ENCODE measurements at places on chromosomes 12 and 14.

DNA sequence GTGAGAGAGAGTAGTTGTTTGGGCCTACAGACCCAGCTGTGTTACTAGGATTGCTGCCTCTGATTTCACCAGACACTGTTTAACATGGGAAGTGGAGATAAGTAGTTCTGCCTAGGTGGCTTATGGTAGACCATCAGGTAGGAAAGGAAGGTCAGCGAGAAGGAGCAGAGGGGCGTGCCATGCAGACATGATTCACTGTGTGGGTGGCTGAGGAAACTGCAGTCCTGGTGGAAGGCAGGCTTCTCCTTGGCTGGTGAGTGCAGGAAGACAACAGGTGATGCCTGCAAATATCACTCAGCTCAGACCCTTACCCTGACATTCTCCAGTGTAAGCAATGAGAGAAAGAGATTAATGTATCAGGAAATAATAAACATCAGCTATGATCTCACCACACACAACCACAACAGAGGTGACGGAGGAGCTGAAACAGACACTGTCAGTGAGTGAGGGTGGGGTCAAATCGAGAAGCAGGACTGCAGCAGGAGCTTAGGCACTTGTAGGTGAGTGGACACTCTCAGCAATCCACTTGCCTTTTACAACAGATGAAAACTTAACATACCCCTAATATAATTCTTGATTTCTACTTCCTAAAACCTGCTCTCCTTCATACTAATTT lies 2.1 kb upstream of the PRR4 start:
- no peak for DNase-seq

- no peak for DNase-seq
Observed at GRCh38 chr14:67059596-67059995, 129.6 kb upstream of the GARIN2 start.

DNA sequence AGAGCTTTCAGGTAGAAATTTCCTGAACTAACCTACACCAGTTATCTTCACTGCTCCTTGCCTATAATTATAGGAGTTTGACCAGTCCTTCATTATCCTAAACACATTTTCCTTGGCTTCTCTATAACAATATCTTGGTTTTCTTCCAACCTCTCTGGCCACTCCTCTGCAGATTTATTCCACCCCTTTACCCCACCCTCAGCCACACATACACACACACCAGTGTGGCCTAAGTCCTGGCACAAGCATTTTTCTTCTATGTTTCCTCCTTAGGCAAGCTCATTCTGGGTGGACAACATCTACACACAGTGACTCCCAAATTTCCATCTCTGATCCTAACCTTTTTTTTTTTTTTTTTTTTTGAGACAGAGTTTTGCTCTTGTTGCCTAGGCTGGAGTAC lies 25.1 kb downstream of the CDK17 start:
- DNase-seq: no peak

DNA sequence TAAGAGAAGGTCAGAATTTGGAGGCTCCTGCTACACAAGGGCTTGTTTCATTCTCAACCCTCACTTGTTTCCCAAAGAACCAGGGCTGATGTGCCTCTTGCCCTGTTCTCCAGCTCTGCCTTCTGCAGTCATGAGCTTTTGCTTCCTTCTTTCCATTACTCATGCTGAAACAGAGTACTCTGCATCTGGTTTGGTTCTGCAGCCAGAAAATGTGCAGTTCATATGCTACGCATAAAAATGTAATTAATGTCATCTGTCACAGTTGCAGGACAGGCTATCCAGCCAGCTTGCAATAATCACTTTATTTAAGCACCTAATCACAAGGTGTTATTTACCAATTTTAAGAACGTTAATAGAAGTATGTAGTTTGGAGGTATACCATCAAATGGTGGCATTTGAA lies 150.2 kb downstream of the SRGAP1 start:
- no peak for DNase-seq

- no peak for DNase-seq
Observed at GRCh38 chr12:101777485-101777884, 38.2 kb upstream of the SYCP3 start.

DNA sequence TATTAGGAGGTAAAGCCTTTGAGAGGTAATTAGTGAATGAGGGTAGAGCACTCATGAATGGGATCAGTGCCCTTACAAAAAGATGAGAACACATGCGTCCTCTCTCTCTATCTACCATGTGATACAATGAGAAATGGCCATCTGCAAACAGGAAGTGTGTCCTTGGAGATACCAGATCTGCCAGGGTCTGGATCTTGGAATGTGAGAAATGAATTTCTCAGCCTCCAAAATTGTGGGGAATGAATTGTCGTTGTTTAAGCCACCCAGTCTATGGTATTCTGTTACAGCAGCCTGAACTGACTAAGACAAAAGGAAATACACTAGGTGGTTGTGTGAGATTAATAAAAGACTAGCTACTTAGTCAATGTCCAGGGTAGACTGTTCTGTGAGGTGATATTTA lies 366.6 kb downstream of the NELL2 start:
- no peak for DNase-seq

- DNase-seq: peak; percentile 93
Observed at GRCh38 chr12:120234643-120235368, 30.7 kb downstream of the PXN start.

DNA sequence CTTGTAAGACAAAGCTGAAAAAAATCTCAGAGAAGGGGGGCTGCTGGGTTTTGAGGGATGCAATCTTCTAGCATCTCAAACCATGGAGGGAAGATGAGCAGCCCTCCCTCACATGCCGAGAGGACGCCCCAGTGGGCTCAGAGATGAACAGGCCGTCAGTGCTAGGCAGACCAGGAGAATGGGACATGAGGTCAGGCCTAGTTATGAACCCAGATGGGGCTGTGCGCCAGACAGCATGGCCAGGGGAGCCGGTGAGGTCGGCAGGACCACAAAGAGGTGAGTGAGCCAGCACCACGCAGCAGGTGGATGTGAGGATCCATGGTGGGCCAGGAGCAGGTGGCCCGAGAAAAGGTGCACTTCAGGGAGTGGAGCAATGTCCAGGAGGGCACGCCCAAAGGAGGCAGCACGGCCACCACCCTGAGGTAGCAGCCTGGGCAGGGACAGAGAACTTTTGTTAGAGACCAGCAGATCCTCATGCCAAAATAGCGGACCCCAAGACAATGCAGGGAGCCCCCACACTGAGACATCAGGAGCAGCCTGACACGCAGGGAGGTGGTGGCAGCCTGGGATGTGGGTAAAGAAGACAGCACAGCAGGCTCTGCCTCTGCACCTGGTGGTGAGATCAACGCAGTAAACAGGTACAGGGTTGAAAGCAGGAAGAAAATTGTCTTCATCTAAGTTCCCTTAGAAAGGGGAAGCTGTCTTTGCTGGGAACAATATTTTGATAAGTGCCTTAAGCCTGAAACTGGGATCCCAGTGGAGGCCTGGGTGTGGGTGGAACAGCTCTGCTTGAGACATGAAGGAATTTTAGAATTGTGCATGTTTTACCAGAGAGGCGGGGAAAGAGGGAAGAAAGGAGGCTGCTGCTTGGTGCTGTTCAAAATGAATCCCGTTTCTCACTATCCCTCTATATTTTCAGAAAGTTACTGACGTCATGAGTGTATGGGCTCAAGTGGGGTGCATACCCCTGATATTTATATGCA lies 17.8 kb upstream of the MCRS1 start:
- DNase-seq: no peak

DNA sequence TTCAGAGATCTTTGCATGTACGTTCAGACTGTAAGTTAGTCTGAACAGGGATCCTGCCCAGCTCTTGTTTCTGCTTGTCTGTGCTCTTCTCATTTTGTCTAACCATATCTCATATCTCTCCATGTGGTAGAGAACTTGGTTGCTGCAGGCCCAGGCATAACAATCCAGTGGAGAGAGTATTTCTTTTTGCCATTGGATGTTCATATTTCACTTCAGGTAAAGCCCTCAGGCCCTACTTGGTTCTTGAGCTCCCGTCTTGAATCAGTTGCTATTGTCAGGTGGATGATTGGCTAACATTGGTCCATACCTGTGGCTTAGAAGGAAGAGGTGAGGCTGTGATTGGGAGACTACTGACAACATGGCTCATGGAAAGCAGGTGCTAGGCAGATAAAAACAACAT lies 357.7 kb upstream of the FLRT2 start:
- DNase-seq: no peak

- peak; percentile 53 for DNase-seq
Observed at GRCh38 chr14:104650057-104650980, 39.1 kb upstream of the INF2 start.

GRCh38 chr14:35600253-35600652 lies 66.3 kb downstream of the INSM2 start:
- DNase-seq: no peak

DNA sequence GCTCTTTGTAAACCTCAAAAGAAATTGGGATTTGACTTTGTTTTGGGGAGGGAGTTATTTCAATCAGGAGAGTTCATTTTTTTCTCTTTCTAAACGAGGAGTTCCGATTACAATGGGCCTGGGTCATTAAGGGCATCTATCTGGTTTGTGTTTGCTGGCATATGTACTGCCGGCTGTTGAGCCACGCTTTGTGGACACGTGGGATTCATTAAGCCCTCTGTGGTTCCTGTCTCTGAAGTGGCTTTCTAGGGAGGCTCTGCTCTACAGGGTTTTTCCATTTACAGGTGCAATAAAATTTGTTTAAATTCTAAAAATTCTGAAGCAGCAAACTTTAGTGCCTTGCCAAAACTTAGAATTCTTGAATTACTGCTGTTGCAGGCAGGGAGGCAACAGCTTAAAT lies 57.9 kb downstream of the GNS start:
- DNase-seq: no peak

- no peak for DNase-seq
Observed at GRCh38 chr12:120625557-120626419, 14.6 kb upstream of the CABP1 start.

- DNase-seq: no peak
Observed at GRCh38 chr14:61132336-61132735, 148.8 kb downstream of the TMEM30B start.

DNA sequence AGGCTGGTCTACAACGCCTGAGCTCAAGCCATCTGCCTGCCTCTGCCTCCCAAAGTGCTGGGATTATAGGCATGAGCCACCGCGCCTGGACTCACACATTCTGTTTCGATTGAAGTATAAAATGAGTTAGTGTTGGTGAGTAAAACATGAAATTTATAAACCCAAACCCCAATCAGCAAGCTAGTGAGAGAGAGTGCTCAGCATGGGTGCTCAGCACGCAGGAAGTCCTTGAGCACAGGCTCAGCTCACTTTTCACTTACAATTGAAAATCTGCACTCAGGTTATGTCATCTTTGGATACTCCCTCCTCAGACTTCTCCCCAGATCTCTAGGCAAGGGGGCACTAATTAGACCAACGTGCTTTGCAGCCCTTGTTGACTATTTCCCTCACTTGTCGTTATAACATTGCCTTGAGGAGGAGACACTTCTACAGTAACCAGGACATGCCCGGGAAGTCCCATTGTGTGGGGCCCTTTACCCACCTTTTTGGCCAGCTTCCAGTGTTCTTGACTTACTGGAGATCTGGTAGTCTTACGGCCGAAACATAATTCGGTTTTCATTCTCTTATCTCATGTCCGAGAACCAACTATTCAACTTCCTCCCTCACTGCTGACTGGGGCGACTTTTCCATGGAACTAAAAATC lies 68.5 kb upstream of the AMN1 start:
- no peak for DNase-seq

DNA sequence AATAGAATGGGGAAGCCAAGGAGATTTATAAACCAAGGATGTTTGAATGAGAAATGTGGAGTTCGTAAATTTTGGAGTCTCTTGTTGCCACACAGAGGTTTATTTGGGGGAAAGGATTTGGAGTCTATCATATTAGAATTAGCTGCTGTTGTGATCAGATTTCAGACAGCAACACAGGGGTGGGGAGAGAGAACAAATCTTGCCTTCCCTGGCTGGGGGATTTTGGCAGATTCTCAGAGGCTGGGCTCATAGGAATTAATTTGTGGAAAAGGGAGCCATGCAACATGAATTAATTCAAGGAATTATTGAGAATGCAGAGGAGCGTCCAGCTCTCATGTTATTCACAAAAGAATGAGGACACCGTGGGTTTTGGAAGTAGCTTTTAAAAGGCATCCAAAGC lies 73.9 kb upstream of the PRMT8 start:
- DNase-seq: no peak

GRCh38 chr12:11769723-11770514 lies 120.4 kb downstream of the ETV6 start:
- DNase-seq: no peak

DNA sequence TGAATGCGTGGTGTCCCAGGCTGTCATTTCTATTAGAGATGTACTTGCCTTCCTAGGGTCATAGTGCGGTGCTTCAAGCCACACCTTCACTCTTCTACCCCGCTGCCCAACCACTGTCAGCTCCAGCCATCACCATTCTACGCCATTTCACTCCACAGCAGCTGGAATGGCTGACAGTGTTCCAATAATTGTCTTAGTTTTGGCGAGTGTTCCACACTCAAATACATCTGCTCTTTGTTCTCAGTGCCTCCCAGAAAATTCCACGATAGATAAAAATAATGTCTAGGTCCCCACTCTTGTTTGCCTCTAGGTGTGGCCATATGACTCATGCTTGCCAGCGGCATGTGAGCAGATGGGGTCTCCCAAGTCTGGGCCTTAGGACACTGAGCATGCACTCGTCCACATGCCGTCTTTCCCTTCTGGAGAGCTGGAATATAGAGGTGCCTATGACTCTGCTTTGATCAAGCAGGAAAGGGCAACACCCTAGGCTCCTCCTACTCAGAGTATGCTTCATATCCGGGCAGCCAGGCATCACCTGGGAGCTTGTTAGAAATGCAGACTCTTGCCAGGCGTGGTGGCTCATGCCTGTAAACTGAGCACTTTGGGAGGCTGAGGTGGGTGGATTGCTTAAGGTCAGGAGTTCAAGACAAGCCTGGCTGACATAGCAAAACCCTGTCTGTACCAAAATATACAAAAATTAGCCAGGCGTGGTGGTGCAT lies 163.0 kb downstream of the BRMS1L start:
- no peak for DNase-seq

DNA sequence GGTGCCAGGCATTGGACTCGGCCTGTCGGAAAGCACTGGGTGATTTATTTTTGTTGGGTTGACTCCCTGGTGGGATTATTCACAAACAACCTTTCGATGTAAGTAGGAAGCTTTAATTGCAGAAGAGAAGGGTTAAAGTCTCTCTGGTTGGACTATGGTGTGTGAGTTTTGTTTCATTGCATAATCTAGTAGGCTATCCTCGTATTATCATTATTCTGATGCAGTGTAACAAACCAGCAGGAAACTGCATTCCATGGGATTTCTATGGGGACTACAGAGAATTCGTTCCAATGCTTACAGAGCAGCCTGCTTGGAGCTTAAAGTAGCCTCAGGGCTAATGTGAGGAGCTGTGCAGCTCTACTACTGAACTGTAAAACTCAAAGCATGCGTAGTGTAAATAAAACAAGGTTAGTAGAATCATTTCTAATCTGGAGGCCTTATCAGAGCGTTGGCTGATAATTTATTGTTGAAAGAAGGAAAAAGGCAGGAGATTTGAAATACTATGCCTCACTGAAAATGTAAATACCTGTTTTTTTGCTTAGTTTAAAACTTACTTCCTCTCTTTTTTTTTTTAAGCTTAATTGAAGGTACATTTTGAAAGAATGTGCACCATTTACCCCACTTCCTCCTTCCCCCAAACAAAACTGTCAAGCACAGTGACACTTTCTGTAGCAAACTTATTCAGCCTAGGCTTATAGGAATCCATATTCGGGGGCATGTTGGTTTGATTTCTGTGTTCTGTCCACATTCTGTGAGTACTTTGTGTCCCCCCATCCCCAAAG lies 226.7 kb downstream of the NPAS3 start:
- no peak for DNase-seq

All from large intestine (tissue), 12 donors.